Temporal lobe (tissue), 4 donors: ENCODE measurements at places on chromosomes 2 and 18. TPM values are rescaled to one million over a fixed set of nuclear protein-coding genes. Genes with fewer than 3 reads are reported as not detected.

The NEUROD1 gene
- total RNA-seq, result 7.1 TPM

The NIF3L1 gene
- total RNA-seq, result 22.9 TPM

The CAPN13 gene
- 0.25 TPM for total RNA-seq

The KIAA2012 gene
- total RNA-seq, result 0.98 TPM

The PAX3 gene
- 0.49 TPM for total RNA-seq

The TTL gene
- total RNA-seq, result 49.4 TPM

The RNF125 gene
- 1.7 TPM for total RNA-seq

The SNORC gene
- total RNA-seq, result 0.74 TPM

The ALK gene
- total RNA-seq, result 0.98 TPM

The KATNAL2 gene
- total RNA-seq, result 3.4 TPM

The SP9 gene
- total RNA-seq, result 9.8 TPM

The HOXD3 gene
- total RNA-seq, result not detected

The ARHGEF33 gene
- 2.7 TPM for total RNA-seq

The CCDC102B gene
- total RNA-seq, result 12.5 TPM

The TGFA gene
- 3.7 TPM for total RNA-seq

The IL36B gene
- total RNA-seq, result not detected

The DPYSL5 gene
- 151 TPM for total RNA-seq

The CYP1B1 gene
- total RNA-seq, result 9.3 TPM

The TMEM163 gene
- total RNA-seq, result 13.3 TPM
